Endothelial cell (in vitro differentiated cells): ENCODE measurements at places on chromosomes 2 and 18.

GRCh38 chr18:37380546-37381110 lies 185.0 kb downstream of the CELF4 start:
- peaks cover 5% of the 10 kb centered on the region for H3K4me1 ChIP-seq
- H3K36me3 ChIP-seq, result no peaks in the 10 kb centered on the region
- no peak for DNase-seq
- H3K27ac ChIP-seq, result peak overlapping the region; percentile 2

GRCh38 chr2:228016402-228016801 lies 145.0 kb downstream of the DAW1 start:
- no peaks in the 10 kb centered on the region for H3K36me3 ChIP-seq
- no peak for DNase-seq
- H3K4me3 ChIP-seq, result no peak overlapping the region
- no peaks in the 10 kb centered on the region for H3K4me1 ChIP-seq
- H3K27me3 ChIP-seq, result peaks cover 6% of the 10 kb centered on the region

- DNase-seq, result no peak
- H3K4me1 ChIP-seq, result peaks cover 13% of the 10 kb centered on the region
- H3K4me3 ChIP-seq, result no peak overlapping the region
- H3K27ac ChIP-seq, result no peak overlapping the region
- no peaks in the 10 kb centered on the region for H3K27me3 ChIP-seq
These were observed 34.2 kb downstream of the GKN2 start for GRCh38 chr2:68918497-68918896.

DNA sequence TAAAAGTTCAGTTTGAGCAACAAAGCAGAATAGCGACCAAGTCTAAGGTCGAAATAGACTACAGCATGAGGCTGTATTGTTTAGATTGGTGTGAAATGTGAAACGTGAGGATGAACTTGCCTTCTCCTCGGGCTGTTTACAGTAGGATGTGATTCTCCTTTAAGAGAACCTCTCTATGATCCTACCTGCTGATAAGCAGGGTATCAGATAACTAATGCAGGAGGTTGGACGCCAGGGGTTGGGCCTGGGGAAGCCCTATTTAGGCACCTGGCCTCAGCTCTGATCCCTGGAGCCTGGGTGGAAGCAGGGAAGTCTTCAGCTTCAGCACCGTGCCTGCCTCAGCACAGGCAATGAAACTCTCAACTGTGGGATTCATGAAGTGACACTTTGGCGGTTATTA lies 11.4 kb downstream of the CRYGD start:
- DNase-seq, result no peak
- peaks cover 6% of the 10 kb centered on the region for H3K4me1 ChIP-seq
- H3K36me3 ChIP-seq, result no peaks in the 10 kb centered on the region
- H3K4me3 ChIP-seq, result peak overlapping the region; percentile 81
- no peak overlapping the region for H3K27ac ChIP-seq

DNA sequence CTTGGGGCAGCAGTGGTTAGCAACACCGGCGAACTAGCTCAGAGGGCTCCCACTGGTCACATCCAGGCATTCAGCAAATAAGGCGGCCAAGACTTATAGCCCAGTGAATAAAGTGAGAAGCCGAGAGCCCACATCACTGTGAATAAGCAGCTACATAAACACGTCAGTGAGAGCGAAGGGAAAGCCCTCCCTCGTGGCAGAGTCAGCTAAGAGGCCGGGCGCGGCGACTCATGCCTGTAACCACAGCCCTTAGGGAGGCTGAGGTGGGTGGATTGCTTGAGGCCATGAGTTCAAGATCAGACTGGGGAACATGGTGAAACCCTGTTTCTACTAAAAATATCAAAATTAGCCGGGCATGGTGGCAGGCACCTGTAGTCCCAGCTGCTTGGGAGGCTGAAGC lies 5.2 kb downstream of the D2HGDH start:
- peaks cover 4% of the 10 kb centered on the region for H3K4me1 ChIP-seq
- no peak for DNase-seq
- peaks cover 4% of the 10 kb centered on the region for H3K27me3 ChIP-seq
- no peak overlapping the region for H3K27ac ChIP-seq

DNA sequence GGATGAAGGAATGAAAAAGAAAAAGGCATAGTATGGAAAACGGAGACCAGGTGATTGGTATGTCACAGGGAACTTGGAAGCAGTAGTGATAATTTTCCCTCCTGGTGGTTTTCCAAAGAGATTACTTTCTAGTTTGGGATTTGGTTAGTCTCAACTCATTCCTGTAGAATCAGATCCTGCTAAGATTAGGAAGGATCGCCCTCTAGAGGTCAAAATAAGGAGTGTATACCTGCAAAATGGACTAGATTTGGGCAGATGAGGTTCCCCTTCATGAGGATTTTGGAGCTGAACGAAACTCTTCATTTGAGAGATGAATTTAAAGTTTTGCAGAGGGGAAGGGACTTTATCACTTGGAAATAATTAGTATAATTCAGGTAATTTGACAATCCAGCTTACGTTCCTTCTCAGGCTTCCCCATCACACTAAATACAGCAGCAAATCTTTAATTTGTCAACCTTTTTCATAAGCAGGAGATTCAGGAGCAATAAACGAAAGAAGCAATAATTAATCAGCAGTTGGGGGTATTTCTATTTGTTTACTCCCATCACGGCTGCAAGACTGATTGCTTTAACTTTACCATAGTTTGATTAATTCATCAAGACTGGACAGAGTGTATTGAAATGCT lies 65.2 kb downstream of the CCDC195 start:
- H3K27ac ChIP-seq, result no peak overlapping the region
- H3K27me3 ChIP-seq, result no peaks in the 10 kb centered on the region
- H3K4me3 ChIP-seq, result no peak overlapping the region
- no peaks in the 10 kb centered on the region for H3K36me3 ChIP-seq
- DNase-seq, result peak; percentile 22

DNA sequence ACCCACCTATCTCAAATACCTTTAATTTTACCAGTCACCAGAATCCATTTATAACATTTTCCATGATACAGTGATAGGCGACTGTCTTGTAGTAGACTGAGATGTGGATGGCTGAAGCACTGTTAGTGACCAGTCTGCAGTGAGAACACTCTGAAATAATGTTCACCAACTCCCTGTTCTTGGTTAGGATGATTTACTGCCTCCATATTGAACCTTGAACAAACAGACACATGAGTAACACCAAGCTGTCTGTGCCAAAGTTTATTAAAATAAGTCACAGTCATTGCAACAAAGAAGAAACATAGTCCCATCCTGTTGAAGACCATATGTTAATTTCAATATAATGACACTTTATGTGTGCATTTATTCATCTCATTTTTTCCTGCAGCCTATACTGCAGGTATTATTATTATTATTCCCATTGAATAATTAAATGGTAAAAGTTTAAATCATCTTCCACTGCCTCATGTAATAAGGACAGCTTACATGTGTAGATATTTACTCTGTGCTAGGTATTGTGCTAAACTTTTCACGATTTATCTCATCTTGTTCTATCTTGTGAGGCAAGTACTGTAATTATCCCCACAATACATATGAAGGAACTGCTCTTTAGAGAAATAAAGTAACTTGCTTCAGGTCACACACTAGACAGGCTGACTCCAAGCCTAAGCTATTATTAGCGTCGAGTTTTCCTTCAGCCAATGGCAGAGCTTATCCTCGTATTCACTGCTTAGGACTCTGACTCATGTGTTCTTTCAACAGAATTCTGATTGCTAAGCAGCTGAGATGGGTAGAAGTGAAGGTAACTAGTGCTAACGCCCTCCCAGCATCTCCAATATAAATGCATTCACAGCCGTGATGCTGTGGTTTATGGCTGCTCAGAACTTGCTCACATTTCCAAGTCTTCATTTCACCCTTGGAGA lies 62.5 kb downstream of the ONECUT2 start:
- peaks cover 3% of the 10 kb centered on the region for H3K27me3 ChIP-seq
- no peak overlapping the region for H3K27ac ChIP-seq
- no peak overlapping the region for H3K4me3 ChIP-seq

GRCh38 chr2:141942006-141942789 lies 188.6 kb downstream of the LRP1B start:
- no peak overlapping the region for H3K27ac ChIP-seq
- H3K4me3 ChIP-seq, result no peak overlapping the region
- peaks cover 3% of the 10 kb centered on the region for H3K4me1 ChIP-seq
- H3K36me3 ChIP-seq, result no peaks in the 10 kb centered on the region
- no peak for DNase-seq
- H3K27me3 ChIP-seq, result no peaks in the 10 kb centered on the region

- peaks cover 3% of the 10 kb centered on the region for H3K4me1 ChIP-seq
- DNase-seq, result no peak
- H3K4me3 ChIP-seq, result no peak overlapping the region
- peaks cover 6% of the 10 kb centered on the region for H3K36me3 ChIP-seq
- H3K27me3 ChIP-seq, result peaks cover 2% of the 10 kb centered on the region
- H3K27ac ChIP-seq, result no peak overlapping the region
These were observed 69.3 kb downstream of the TMEM247 start for GRCh38 chr2:46548521-46549144.

- H3K27ac ChIP-seq, result no peak overlapping the region
- H3K4me1 ChIP-seq, result peaks cover 5% of the 10 kb centered on the region
- no peak overlapping the region for H3K4me3 ChIP-seq
- H3K27me3 ChIP-seq, result peaks cover 4% of the 10 kb centered on the region
- no peak for DNase-seq
These were observed 151.8 kb upstream of the MMADHC start for GRCh38 chr2:149739171-149739882.

GRCh38 chr2:112006076-112006410 lies 49.0 kb upstream of the TMEM87B start:
- peaks cover 6% of the 10 kb centered on the region for H3K4me1 ChIP-seq
- H3K27ac ChIP-seq, result no peak overlapping the region
- no peak for DNase-seq
- H3K4me3 ChIP-seq, result no peak overlapping the region

GRCh38 chr2:220269367-220269766 lies 641.9 kb downstream of the SLC4A3 start:
- H3K27me3 ChIP-seq, result peaks cover 1% of the 10 kb centered on the region
- H3K27ac ChIP-seq, result no peak overlapping the region
- H3K4me1 ChIP-seq, result peaks cover 6% of the 10 kb centered on the region
- no peak for DNase-seq

DNA sequence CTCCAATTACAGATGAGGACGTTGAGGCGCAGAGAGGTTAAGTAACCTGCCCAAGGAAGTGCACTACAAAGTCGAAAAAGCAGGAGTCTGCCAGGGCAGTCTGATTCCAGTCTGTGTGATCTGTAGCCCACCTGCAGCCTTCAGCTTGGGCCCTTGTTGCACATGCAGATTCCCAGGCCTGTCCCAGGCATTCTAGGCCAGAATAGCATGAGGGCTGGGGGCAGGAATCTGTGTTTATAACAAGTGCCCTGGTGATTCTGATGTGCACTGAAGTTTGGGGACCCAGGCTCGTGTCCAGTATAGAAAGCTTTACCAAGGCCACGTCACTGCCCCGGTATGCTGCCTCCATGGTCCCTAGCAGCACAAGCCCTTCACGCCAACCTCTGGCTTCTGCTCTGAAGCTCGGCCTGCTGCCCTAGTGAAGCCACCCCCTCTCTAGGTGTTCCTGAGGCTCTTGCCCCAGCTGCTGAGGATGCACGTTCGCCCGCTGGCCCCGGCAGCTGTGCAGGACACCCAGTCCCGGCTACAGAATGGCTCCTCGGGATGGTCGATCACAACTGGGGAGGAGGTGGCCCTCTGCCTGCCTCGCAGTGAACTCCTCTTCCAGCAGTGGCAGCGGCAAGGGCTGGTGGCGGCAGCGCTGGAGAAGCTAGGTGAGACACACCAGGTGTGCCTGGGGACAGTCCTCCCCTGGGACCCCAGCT lies 4.6 kb downstream of the CHRNG start:
- H3K27ac ChIP-seq, result no peak overlapping the region
- no peaks in the 10 kb centered on the region for H3K4me1 ChIP-seq
- no peak overlapping the region for H3K4me3 ChIP-seq
- peaks cover 6% of the 10 kb centered on the region for H3K27me3 ChIP-seq
- DNase-seq, result no peak

DNA sequence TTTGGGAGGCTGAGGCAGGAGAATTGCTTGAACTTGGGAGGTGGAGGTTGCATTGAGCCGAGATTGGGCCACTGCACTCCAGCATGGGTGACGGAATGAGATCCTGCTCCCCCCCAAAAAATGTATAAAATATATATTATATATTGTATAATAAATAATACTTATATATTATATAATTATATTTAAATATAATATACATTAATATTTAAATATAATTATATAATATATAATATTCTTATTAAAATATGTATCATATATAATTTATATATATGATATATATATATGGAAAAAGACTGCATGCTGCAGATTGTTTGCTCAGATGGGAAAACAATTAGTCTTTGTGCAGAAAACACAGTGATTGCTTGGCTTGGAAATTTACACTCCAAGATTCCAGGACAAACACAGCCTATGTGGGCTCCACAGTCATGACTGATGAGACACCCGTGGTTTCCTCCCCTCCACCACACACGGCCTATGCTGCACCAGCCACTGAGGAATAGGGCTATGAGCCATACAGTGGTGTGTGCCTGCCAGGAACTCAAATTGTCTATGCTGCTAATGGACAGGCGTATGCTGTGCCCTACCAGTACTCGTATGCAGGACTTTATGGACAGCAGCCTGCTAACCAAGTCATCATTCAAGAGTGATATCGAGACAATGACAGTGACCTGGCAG lies 30.0 kb downstream of the PMAIP1 start:
- no peak for DNase-seq
- no peak overlapping the region for H3K27ac ChIP-seq
- H3K27me3 ChIP-seq, result no peaks in the 10 kb centered on the region
- H3K4me1 ChIP-seq, result no peaks in the 10 kb centered on the region
- H3K4me3 ChIP-seq, result no peak overlapping the region
- no peaks in the 10 kb centered on the region for H3K36me3 ChIP-seq

DNA sequence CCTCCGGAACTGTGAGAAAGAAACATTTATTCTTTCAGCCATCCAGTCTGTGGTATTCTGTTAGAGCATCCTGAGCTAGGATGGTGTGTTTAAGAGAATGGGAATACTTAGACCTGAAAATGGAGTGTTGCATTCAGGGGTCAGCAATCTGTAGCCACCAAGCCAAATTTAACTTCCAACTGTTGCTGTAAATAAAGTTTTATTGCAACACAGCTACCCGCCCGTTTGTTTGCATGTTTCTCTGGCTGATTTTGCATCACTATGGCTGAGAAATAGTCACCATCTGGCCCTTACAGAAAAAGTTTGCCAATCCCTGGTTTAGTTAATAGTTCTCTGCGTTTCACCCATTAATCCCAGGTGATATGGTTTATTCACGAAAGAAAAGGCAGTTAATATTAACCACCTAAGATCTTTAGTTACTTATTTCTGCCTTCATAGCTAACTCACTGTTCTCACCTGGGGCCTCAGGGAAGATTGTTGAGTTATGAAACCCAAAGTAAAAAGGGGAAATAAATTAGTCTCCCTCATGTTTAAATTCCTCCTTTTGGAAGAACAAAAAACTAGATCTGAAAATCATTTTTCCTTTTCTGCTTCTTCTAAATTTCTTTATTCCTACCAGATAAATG lies 9.5 kb upstream of the CYS1 start:
- peaks cover 6% of the 10 kb centered on the region for H3K27me3 ChIP-seq
- DNase-seq, result no peak
- no peaks in the 10 kb centered on the region for H3K4me1 ChIP-seq
- H3K36me3 ChIP-seq, result no peaks in the 10 kb centered on the region
- H3K27ac ChIP-seq, result no peak overlapping the region

- DNase-seq, result no peak
- no peak overlapping the region for H3K4me3 ChIP-seq
- H3K27me3 ChIP-seq, result no peaks in the 10 kb centered on the region
- peaks cover 9% of the 10 kb centered on the region for H3K36me3 ChIP-seq
- no peaks in the 10 kb centered on the region for H3K4me1 ChIP-seq
These were observed 50.4 kb downstream of the PLEKHA3 start for GRCh38 chr2:178530625-178531142.

GRCh38 chr2:180505203-180505602 lies 475.2 kb upstream of the UBE2E3 start:
- no peaks in the 10 kb centered on the region for H3K27me3 ChIP-seq
- H3K36me3 ChIP-seq, result no peaks in the 10 kb centered on the region
- no peak overlapping the region for H3K27ac ChIP-seq
- no peak for DNase-seq
- H3K4me3 ChIP-seq, result no peak overlapping the region

GRCh38 chr2:40346535-40347354 lies 105.1 kb downstream of the SLC8A1 start:
- no peak for DNase-seq
- peaks cover 3% of the 10 kb centered on the region for H3K4me1 ChIP-seq
